NCI-H1694 (cell line): ENCODE measurements at places on chromosomes 7 and 10.

- no peak for DNase-seq
Observed at GRCh38 chr10:50347394-50347802, 96.1 kb upstream of the ASAH2 start.

- DNase-seq: no peak
Observed at GRCh38 chr7:149330914-149331567, 69.0 kb downstream of the ZNF783 start.

GRCh38 chr7:51847461-51848134 is 531.0 kb upstream of the COBL start:
- DNase-seq: no peak

- no peak for DNase-seq
Observed at GRCh38 chr7:11784769-11785536, 47.0 kb downstream of the THSD7A start.

GRCh38 chr7:119685906-119686305 is 587.1 kb upstream of the KCND2 start:
- no peak for DNase-seq

- no peak for DNase-seq
Observed at GRCh38 chr7:49773218-49773935, at the start of gene VWC2. VWC2 (plus strand) TSS chr7:49773638; CDS start chr7:49775436, 1,798 bp downstream.

DNA sequence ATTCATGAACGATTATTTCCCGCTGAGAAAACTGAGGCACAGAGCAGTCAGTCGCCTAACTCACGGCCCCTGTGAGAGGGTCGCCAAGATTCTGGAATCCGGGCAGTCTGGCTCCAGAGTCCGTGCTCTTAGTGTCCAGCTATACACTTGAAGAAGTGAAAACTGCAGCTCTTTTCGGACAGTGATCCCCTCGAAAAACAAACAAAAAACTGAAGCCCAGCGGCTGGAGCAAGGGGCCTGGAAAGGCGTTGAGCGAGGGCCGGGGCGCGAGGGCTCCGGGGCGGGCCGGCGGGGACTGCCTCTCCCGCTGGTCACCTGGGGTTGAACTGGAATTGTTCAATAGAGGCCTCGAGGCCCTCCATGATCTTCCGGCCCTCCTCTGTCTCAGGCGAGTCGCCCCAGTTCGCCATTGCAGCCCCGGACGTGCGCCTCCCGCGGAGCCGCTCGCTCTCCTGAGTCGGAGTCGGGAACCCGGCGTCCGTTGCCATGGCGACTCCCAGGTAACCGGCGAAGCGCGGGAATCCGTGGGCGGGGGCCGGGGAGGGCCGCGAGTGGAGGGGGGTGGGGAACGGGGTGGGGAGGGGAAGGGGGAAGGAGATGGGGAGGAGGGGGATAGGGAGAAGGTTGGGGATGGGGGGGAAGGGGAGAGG is 881 bp downstream of the C10orf67 start:
- DNase-seq: no peak

- DNase-seq: no peak
Observed at GRCh38 chr7:129556607-129557133, 54.3 kb downstream of the SMKR1 start.

- DNase-seq: no peak
Observed at GRCh38 chr7:139656387-139656786, 121.4 kb downstream of the HIPK2 start.

DNA sequence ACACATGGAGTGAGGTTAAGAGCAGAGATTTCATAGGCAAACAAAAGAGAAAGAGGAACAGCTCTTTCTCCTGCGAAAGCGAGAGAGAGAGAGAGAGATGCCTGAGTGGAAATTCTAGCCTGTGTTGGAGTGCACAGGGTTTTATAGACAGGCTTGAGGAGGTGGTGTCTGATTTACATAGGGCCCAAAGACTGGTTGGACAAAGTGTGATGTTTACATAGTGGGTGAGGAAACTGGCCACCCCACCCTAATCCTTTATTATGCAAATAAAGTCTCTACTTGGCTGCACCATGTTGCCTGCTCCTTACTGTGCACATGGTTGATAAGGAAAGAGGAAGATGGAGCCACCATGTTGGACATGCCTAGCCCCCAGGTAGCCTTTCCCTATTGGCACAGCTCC is 967.8 kb upstream of the SORCS1 start:
- no peak for DNase-seq

DNA sequence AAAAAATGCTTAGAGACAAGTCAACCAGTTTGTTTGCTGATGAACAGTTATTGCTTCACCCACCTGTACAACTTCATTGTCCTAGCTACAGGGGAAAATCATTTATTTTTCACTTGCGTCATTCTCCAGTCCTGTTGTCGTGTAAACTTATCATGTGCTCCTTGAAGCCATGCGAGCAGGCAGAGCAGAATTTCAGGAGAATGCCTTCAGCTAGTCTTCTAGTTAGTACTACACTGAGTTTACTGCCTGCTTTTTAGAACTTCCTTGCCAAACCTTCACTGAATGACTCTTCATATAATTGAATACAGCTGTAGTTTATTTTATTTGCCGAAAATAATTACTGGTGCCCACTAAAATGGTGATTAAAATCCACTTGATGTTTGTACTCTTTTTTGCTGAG is 15.6 kb downstream of the RPA3 start:
- DNase-seq: no peak

GRCh38 chr10:89175816-89176215 is 31.3 kb downstream of the CH25H start:
- DNase-seq: no peak

- DNase-seq: no peak
Observed at GRCh38 chr10:127048630-127049029, 143.4 kb downstream of the DOCK1 start.

GRCh38 chr10:4310172-4310571 is 515.8 kb upstream of the AKR1E2 start:
- DNase-seq: no peak

- DNase-seq: no peak
Observed at GRCh38 chr10:130960531-130960930, 351.0 kb downstream of the TCERG1L start.

DNA sequence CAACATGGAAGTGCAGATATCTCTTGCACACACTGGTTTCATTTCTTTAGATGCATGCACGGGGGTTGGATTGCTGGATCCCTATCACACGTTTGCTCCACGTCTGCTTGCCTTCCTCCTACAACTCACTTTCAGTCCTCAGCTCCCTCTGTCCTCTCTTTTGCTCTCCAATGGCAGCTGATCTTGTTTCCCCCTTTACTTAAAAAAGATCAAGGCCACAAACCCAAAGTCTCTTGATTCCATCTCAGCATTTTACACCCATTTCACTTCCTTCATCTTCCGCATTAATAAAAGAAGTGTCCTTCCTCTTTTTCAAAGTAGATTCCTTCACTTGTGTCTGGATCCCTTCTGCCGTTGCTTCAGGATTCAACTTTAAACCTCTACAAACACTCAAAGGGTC is 245.2 kb downstream of the DOCK4 start:
- DNase-seq: no peak
